ENCODE measurements at places on chromosomes 1 and 21. TPM values are rescaled to one million over a fixed set of nuclear protein-coding genes. Genes with fewer than 3 reads are reported as not detected.
A peak's percentile ranks its signal among the peaks of the same experiment; 100 is the strongest.

ALDH4A1 gene
- polyA plus RNA-seq = 1.7 TPM

TTC22 gene
- polyA plus RNA-seq = 5.2 TPM

APOBEC4 gene
- polyA plus RNA-seq = not detected

PLA2G2D gene
- not detected for polyA plus RNA-seq

TNFRSF14 gene
- polyA plus RNA-seq = 63.8 TPM

FMO5 gene
- 12.3 TPM for polyA plus RNA-seq

- no peak overlapping the region for H3K4me3 ChIP-seq
- peaks cover 2% of the 10 kb centered on the region for H3K27me3 ChIP-seq
- no peak for DNase-seq
- no peaks in the 10 kb centered on the region for H3K4me1 ChIP-seq
Measured at GRCh38 chr1:63082766-63083165, 239.6 kb upstream of the FOXD3 start.

- H3K4me1 ChIP-seq = no peaks in the 10 kb centered on the region
- H3K36me3 ChIP-seq = no peaks in the 10 kb centered on the region
- H3K27me3 ChIP-seq = peaks cover 2% of the 10 kb centered on the region
- H3K27ac ChIP-seq = no peak overlapping the region
- no peak overlapping the region for H3K4me3 ChIP-seq
Measured at GRCh38 chr1:214842856-214843255, 239.7 kb upstream of the KCNK2 start.

DNA sequence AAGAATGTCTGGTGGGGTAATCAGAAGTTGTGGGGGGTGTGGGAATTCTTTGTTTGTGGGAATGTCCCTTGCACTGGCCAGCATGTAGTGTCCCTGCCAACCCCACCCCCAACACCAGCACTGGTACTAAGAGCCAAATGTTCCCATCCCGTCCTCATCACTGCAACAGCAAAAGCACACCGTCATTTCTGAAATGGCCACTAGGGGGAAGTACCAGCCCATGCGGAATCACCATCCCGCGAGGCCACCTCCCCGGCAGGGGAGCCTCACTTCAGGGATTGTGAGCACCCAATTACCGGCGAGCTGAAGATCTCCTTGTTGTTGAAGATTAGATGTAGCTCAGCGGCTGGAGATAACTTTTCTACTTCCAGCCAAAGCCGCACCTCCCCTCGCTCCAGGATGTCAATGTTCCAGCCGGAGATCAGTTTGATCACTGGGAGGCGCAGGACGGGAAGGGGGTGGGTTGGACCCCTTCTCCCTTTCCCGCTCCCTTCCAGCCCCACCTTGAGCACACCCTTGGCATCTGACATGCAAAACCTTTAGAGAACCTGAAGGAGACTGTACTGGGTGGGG lies 41.0 kb downstream of the MYOM3 start:
- H3K4me1 ChIP-seq = no peaks in the 10 kb centered on the region
- H3K36me3 ChIP-seq = no peaks in the 10 kb centered on the region
- no peak overlapping the region for H3K4me3 ChIP-seq
- peak; percentile 53 for DNase-seq
- H3K27me3 ChIP-seq = peaks cover 5% of the 10 kb centered on the region
- H3K27ac ChIP-seq = no peak overlapping the region

- no peak for DNase-seq
- no peak overlapping the region for H3K4me3 ChIP-seq
- H3K27me3 ChIP-seq = peaks cover 3% of the 10 kb centered on the region
Measured at GRCh38 chr1:243264717-243265116, 8.9 kb downstream of the SDCCAG8 start.

GRCh38 chr1:229514578-229515275 lies 6.6 kb upstream of the NUP133 start:
- H3K4me3 ChIP-seq = no peak overlapping the region
- peak overlapping the region; percentile 48 for H3K27ac ChIP-seq
- DNase-seq = peak; percentile 55

DNA sequence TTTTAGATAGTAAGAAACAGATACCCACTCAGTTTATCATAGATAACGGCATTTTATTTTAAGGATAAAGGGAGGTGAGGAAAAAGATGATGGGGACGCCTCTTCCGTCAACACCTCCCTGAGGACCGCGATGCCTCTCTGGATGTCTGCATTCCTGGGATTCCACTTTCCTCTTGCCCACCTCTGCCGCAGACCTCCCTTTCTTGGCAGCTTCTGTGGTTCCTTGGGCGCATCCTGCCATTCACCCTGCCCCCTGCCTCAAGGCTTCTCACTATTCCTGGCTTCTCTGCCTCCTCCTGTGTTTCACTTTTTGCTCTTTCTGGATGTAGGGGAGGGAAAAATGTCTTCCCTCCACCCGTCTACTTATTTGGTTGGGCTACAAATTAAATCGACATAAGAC lies 19.9 kb downstream of the HUNK start:
- no peak overlapping the region for H3K27ac ChIP-seq
- H3K36me3 ChIP-seq = no peaks in the 10 kb centered on the region
- no peak overlapping the region for H3K4me3 ChIP-seq
- H3K4me1 ChIP-seq = no peaks in the 10 kb centered on the region

GRCh38 chr1:236338096-236338495 lies 56.0 kb upstream of the EDARADD start:
- no peak overlapping the region for H3K4me3 ChIP-seq
- no peak overlapping the region for H3K27ac ChIP-seq
- no peaks in the 10 kb centered on the region for H3K36me3 ChIP-seq
- no peaks in the 10 kb centered on the region for H3K27me3 ChIP-seq
- DNase-seq = no peak
- H3K4me1 ChIP-seq = no peaks in the 10 kb centered on the region

- no peak overlapping the region for H3K4me3 ChIP-seq
- DNase-seq = no peak
- H3K27ac ChIP-seq = no peak overlapping the region
- no peaks in the 10 kb centered on the region for H3K4me1 ChIP-seq
- no peaks in the 10 kb centered on the region for H3K27me3 ChIP-seq
- H3K36me3 ChIP-seq = no peaks in the 10 kb centered on the region
Measured at GRCh38 chr21:26093122-26093521, 77.4 kb downstream of the APP start.

- no peak overlapping the region for H3K27ac ChIP-seq
- no peak for DNase-seq
- no peaks in the 10 kb centered on the region for H3K27me3 ChIP-seq
Measured at GRCh38 chr1:17621691-17622090, 82.2 kb downstream of the ARHGEF10L start.

DNA sequence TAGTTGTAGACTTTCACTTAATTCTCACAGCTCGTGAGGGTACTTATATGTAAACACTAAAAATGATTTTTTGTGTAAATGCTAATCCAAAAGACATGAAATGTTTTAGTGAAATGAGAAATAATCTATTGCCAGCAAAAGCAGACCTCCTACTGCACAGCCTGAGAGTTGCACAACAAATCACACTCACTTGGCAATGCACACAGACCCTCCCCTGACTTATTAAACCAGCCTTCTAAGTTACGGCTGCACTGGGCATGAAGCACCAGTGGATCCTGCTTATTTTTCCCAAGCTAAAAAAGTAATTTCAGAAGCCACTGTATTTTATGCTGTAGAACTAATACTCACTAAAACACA lies 10.3 kb downstream of the ERRFI1 start:
- no peaks in the 10 kb centered on the region for H3K4me1 ChIP-seq
- H3K36me3 ChIP-seq = no peaks in the 10 kb centered on the region
- H3K27me3 ChIP-seq = peaks cover 8% of the 10 kb centered on the region
- H3K4me3 ChIP-seq = no peak overlapping the region
- H3K27ac ChIP-seq = no peak overlapping the region
- no peak for DNase-seq

- H3K27ac ChIP-seq = no peak overlapping the region
- DNase-seq = no peak
- H3K27me3 ChIP-seq = no peaks in the 10 kb centered on the region
- peaks cover 10% of the 10 kb centered on the region for H3K4me1 ChIP-seq
- H3K4me3 ChIP-seq = no peak overlapping the region
Measured at GRCh38 chr1:218380125-218380977, 35.2 kb downstream of the TGFB2 start.

GRCh38 chr1:18734001-18734400 lies 103.4 kb downstream of the PAX7 start:
- no peak for DNase-seq
- H3K36me3 ChIP-seq = no peaks in the 10 kb centered on the region
- peaks cover 2% of the 10 kb centered on the region for H3K27me3 ChIP-seq

- DNase-seq = no peak
- no peaks in the 10 kb centered on the region for H3K4me1 ChIP-seq
- no peak overlapping the region for H3K27ac ChIP-seq
- no peaks in the 10 kb centered on the region for H3K36me3 ChIP-seq
Measured at GRCh38 chr1:22613572-22613918, 22.9 kb upstream of the C1QA start.

DNA sequence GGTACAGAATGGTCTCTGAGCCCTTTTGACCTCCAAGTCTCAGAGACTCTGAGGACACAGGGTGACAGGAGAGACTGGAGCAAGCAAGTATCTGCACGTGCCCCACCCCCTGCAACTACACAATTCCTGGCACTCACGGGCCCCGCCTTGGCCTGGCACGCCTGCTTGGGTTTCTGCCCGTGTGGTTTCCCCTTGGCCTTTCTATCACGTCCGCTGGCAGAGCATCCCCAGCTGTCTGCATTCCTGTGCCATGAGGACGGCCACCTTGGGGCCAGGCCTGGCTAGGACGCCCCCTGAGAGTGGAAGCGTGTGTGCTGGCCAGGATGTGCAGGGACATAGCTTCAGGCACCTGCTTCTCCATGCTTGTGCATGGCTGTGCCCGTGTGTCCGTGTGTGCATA lies 14.3 kb upstream of the EDN2 start:
- DNase-seq = no peak
- H3K27ac ChIP-seq = no peak overlapping the region
- H3K27me3 ChIP-seq = peaks cover 2% of the 10 kb centered on the region
- no peaks in the 10 kb centered on the region for H3K4me1 ChIP-seq
- no peak overlapping the region for H3K4me3 ChIP-seq

GRCh38 chr1:4261327-4261726 lies 361.3 kb upstream of the C1orf174 start:
- H3K27me3 ChIP-seq = peaks cover 6% of the 10 kb centered on the region
- H3K27ac ChIP-seq = no peak overlapping the region
- no peak for DNase-seq
- H3K36me3 ChIP-seq = no peaks in the 10 kb centered on the region
- H3K4me1 ChIP-seq = no peaks in the 10 kb centered on the region

DNA sequence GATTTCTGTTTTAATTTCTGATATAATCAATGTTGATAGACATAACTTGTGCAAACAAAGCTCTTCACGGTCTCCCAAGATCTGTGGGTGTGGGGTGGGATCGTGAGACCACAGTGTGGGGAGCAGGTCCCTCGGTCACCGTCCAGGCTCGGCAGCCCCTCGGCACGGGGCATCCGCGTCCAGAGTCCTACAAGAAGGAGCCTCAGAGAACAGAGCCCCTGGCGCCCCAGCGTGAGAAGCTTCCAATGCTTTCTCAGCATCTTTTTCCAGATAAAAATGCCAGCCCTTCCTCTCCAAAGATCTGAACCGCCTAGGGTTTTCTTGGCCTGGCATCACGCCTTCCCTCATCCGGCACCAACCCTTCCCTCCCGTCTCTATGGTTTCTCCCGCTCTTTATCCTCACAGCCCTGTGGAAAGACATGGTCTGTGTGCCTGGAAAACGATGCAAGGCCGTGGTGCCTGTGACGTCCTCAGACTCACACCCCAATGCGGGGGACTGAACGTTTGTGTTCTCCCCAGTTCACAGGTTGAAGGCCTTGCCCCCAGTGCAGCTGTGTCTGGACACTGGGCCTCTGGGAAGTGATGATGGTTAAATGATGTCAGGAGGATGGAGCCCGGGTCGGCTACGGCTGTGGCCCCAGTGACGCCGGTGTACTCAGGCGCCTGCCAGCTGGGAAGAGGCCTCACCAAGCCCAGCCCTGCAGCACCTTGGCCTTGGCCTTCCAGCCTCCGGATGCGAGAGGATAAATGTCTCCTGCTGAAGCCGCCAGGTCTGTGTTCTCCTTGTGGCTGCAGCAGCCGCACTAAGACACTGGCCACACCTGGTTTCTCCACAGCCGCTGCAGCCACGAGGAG lies 45.9 kb upstream of the COL6A2 start:
- H3K4me1 ChIP-seq = peaks cover 16% of the 10 kb centered on the region
- H3K36me3 ChIP-seq = no peaks in the 10 kb centered on the region
- no peak for DNase-seq

DNA sequence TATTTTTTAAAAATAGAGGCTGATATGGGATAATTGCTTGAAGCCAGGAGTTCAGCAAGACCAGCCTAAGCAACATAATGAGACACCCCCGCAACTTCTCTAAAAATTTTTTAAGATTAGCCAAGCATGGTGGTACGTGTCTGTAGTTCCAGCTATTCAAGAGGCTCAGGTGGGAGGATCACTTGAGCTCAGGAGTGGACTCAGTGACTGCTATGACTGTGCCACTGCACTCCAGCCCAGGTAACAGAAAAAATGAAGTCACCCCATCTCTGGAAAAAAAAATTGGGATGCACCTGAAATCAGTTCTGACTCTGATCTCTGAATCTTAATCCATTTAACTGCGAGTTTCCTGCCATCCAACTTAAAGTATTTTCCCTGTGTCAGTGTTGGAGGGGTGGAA lies 124.2 kb downstream of the MRPS6 start:
- H3K27ac ChIP-seq = peak overlapping the region; percentile 40
- peaks cover 3% of the 10 kb centered on the region for H3K27me3 ChIP-seq
- H3K4me3 ChIP-seq = no peak overlapping the region
- no peaks in the 10 kb centered on the region for H3K36me3 ChIP-seq
- DNase-seq = no peak

- H3K36me3 ChIP-seq = no peaks in the 10 kb centered on the region
- no peak for DNase-seq
- H3K4me1 ChIP-seq = peaks cover 36% of the 10 kb centered on the region
- H3K27me3 ChIP-seq = peaks cover 2% of the 10 kb centered on the region
- no peak overlapping the region for H3K4me3 ChIP-seq
Measured at GRCh38 chr1:2258122-2258681, 30.1 kb downstream of the SKI start.

DNA sequence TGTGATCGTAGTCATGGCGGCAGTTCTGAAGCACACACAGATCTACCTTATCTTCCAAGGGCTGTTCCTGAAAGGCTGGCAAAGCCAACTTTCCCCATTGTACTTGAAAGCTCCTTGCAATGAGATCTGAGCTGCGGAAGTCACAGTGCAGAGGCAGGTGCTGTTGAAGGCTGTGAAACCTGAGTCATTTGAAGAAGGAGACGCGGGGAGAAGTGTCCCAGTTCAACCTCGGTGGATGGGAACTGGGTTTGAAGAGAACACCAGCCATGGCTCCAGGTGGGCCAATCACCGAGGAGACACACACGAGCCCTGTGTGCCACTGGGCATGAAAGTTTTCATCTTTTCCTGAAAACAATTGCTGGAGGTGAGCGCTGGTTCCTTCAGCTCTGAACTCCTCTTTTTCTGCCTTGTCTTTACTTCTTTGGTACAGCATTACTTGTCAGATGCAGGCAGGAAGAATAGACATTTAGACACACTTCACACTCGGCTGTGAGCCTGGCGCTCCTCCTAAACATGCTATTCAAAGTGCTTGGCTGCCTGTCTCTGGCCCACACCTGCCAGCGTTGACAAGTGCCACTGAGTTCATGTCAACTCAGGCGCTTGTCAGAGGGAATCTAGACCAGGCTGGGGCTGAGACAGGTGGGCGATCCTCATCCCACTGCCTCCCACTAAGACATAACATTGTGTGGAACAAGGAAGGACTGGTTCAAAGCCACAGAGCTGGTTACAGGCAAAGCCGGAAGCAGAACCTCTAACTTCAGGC lies 25.7 kb upstream of the PDE9A start:
- no peaks in the 10 kb centered on the region for H3K4me1 ChIP-seq
- peaks cover 11% of the 10 kb centered on the region for H3K27me3 ChIP-seq
- H3K36me3 ChIP-seq = no peaks in the 10 kb centered on the region
- H3K4me3 ChIP-seq = no peak overlapping the region
- no peak for DNase-seq
- no peak overlapping the region for H3K27ac ChIP-seq

GRCh38 chr1:39102537-39103327 lies 76.6 kb downstream of the NDUFS5 start:
- no peak overlapping the region for H3K4me3 ChIP-seq
- DNase-seq = peak; percentile 30
- peaks cover 2% of the 10 kb centered on the region for H3K27me3 ChIP-seq
- H3K4me1 ChIP-seq = peaks cover 9% of the 10 kb centered on the region
